ENCODE measurements at places on chromosomes 3 and 15.

GRCh38 chr15:95192923-95193322, 961.6 kb downstream of the MCTP2 start:
- DNase-seq = no peak

- no peak for DNase-seq
These were observed 100.2 kb upstream of the RPL32 start for GRCh38 chr3:12941495-12942023.

GRCh38 chr3:54171951-54172350, 49.6 kb downstream of the CACNA2D3 start:
- no peak for DNase-seq

GRCh38 chr3:114879059-114880031, 267.7 kb downstream of the ZBTB20 start:
- DNase-seq = no peak

DNA sequence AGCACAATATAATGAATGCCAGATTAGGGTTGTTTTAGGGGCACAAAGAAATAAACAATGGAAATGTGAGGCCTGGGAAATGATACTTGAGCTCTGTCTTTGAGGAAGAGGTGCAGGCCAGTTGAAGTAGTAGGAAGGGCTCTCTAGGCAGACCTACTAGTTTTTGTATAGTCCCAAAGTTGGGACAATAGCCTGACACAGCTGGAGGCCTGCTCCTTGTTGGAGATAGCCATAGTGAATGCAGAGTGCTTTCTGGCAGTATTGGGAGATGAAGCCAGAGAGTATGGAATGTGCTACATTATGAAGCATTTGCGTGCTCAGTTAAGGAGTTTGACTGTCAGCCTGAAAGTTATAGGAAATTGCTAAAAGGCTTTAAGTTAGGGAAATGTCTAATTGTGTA, 251.2 kb upstream of the ZPLD1 start:
- DNase-seq = no peak

DNA sequence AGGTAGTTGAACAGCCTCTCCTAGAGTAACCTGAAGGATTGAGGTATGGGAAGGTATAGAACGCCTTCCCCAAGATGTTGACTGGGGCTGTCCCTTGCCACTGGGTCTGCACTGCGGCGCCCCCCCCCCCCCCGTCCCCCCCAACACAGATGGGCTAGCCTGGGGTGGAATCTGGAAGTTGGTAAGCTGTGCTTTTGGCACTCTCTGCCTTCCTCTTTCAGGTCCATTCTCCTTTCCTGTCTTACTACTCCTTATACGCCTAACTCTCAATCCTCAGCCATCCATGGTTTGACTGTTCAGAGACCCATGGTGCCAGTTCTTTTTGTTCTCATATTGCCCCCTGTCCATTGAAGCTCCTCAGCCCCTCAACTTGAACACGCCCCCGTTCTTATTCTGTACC, 42.8 kb downstream of the MAP2K1 start:
- no peak for DNase-seq

DNA sequence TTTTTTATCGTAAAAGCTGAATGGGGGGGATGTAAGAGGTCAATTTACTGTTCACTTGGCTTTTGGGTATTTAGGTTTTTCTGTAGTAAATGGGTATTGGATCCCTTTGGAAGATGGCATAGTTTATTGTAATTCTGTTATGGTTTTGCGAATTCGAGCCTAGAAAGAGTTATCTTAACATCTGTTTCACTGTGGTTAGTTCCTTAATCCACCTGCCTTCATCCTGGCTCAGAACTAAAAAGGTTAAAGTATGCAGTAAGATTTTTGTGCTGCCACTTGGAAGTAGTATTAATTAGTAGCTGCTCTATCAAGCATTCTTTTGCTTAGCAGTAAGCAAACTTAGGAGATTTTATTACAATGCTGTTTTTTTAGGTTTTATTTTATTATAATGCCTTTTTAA, 62.4 kb downstream of the ARIH1 start:
- DNase-seq = no peak

DNA sequence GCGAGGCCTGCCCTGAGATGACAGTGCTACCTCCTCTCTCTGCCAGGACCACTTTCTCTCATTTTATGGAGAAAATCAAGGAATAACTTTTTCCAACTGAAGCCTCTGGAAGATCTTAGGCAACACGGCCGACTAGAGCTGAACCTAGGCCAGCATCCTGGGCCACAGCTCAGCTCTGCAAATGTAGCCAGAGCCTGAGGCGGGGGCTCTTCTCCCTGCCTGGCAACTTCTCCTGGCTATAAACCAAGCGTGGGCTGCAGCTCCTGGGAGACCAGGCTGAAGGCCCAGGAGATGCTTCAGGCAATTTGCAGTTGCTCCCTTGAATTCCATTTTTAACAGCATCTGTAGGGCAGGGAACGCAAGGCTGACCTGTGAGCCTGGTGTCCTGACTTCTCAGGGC, 74.9 kb downstream of the CEMIP start:
- DNase-seq = no peak

All from activated CD8-positive, alpha-beta memory T cell treated with anti-CD3 and anti-CD28 coated beads for 1 hour (primary cell).